ENCODE measurements at places on chromosomes 6 and 20. TPM values are rescaled to one million over a fixed set of nuclear protein-coding genes. Genes with fewer than 3 reads are reported as not detected.
A peak's percentile ranks its signal among the peaks of the same experiment; 100 is the strongest.

DNA sequence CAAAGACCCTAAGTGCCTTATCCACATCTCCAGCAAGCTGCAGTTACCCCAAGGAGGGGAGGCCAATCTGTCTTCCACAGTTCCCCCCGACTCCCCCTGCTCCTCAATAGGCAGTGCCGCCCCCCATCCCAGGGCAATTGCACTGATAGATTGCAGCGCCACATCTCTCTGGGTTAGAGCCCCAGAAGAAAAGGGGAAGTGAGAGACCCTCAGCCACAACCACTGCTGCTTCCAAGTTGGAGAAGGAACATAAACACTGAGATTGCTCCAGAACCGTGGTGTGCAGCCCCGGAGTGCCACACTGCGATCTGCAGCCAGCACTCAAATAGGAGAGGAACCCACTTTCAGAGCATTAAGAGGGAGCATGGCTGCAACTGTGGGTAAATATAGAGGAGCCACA, 101.5 kb downstream of the RWDD2A start:
- no peak for DNase-seq

DNA sequence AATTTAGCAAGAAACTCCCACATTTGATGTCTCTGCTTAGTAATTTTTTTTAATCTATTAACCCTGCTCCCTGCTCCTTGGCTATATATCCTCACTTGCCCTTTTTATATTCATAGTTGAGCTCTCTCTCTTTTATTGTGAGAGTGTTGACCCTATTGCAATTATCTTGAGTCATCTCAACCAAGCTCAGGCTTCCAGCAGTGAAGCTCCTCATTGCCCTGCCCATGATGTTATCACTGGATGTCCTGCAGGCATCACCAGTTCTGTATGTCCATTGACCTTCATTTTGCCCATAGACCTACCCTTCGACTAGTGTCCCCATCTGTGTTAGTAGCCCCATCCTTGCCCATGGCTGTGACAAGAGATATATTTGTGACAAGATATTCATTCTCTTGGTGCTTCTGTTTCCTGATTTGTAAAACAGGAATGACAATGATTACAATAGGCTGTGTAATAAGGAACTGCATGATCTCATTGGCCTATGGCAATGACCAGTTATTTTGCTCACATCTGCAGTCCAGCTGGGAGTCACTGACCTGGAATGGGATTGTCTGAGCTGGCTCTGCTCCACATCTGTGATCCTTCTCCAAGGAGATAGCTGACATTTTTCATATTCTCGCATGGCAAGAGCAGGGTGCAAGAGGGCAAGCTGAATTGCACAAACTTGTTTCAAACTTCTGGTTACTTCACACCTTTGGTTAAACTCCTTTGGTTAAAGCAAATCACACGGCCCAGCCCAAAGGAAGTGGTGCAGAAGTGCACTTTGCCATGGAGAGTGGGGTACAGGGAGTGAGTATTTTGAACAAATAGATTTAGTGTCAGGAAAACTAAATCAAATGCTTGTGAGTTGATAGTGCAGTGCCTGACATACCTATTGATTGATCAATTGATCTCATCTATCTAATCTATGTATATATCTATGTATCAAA, 47.7 kb upstream of the CST5 start:
- DNase-seq, result no peak

The NOTCH4 gene
- 0.26 TPM for total RNA-seq

DNA sequence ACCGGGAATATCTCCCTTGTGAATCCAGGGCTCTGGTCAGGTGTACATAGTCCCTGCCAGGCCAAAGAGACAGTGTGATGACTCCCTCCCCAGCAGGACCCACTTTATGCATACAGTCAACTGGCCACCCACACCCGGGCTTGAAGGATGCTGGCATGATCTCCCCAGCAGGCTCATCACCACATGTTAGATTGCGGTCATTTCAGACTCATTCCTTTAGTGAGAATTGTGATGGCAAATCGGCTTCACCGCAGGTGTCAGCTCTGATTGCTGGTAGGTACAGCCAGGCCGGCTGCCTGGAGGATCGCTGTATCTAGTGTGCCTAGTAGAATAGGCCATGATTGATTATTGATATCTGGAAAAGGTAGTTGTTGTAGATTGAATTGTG, 24.5 kb downstream of the CD83 start:
- DNase-seq, result no peak

The SIRPB1 gene
- total RNA-seq, result 0.77 TPM

The MCCD1 gene
- total RNA-seq, result not detected

The PPP1R16B gene
- not detected for total RNA-seq

The CABLES2 gene
- 7.2 TPM for total RNA-seq

The ADA gene
- 4.1 TPM for total RNA-seq

The ADAM33 gene
- 0.13 TPM for total RNA-seq

- DNase-seq, result peak; percentile 89
Measured at GRCh38 chr20:48298851-48299484, 513.7 kb upstream of the SULF2 start.

GRCh38 chr6:114061116-114061515, 90.2 kb upstream of the HDAC2 start:
- no peak for DNase-seq

DNA sequence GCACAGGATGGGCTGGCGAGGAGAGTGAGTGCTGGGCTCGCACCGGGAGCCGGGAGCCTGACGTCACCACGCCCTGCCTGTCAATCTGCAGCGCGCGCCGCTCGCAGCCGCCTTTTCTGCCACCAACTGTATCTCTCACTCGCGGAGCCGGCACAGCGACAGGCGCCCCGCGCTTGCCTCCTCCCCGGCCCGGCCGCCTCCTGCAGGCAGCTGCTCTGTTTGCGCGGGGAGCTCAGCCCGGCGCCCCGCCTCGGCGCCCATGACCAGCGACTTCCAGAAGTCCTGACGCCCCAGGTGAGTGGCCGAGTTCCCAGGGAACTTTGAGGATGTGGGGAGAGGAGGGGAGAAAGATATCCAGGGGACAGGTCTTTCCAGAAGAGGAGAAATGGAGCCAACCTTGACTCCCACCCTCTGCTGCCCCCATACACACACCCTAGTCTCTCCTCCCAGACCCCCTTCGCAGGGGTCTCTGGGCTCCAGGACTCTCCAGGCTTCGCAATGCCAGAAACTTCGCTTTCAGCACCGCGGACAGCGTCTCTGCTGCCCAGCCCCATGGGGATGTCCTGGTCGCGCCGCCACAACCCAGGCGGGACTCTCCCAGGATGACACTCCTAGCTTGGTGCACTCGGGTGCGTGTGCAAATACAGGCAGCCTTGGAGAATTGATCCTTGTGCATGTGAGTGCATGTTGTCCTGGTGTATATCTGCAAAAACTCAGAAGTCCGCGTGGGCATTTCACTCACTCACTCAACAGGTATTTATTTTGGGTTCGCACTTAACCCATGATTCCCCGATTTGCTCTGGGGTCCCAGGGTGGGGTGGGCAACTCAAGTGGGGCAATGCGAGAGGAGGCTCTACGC, at the start of gene GPR6:
TSS of gene GPR6 (plus strand) at position 138 of the 859 bp plus-strand sequence. CDS start 802 bp downstream, outside the sequence.
- DNase-seq, result peak; percentile 32

- peak; percentile 50 for DNase-seq
Measured at GRCh38 chr6:156963712-156964700, 186.8 kb downstream of the ARID1B start.

The COX4I2 gene
- total RNA-seq, result not detected

The DPM1 gene
- total RNA-seq, result 122 TPM

The DNMT3B gene
- 1.2 TPM for total RNA-seq

The HLA-G gene
- not detected for total RNA-seq

The LAMA2 gene
- 112 TPM for total RNA-seq

DNA sequence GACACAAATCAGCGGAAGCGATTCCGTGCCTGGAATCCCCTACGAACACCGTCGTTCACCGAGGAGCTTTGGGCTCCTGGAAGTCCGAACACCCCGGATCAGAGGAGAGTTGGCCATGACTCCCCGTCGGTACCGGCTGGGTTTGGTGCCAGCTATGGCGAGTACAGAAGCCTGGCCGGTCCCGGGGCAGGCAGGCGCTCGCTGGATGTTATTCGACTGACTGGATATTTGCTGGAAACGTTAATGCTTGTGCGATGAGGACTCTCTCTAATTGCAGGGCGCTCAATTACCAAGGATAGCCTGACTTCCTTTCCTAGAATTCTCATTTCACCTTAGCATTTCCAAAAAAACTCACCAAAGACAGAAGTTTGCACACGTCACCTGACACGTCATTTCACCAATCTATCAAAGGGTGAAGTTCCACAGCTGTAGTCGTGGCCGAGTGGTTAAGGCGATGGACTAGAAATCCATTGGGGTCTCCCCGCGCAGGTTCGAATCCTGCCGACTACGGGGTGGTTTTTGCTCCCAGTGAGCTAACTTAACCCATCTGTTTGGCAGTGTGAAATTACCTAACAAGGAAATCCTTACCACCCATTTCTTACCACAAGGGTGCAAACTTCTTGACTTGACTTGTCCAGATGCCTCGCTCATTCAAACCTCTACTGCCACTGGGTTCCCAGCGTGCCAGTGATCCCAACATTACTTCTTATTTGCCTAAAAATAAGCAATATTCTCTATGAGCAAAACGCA, 22.7 kb upstream of the ZNF184 start:
- peak; percentile 86 for DNase-seq

DNA sequence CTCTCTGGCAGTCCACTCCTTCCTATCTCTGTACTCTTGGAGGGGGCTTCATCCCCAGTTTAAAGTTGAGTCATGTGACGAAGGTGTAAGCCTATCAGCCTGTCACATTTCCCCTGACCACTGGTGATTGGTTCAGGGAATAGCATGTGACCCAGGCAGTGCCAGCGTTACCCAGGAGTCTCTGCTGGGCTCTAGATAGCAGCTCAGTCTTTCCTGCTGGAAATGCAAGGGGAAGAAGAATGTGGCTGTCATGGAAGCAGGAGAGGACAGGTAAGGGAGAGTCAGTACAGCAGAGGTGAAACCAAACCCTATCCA, 35.6 kb upstream of the NFATC2 start:
- no peak for DNase-seq

The ARMC12 gene
- total RNA-seq, result not detected

DNA sequence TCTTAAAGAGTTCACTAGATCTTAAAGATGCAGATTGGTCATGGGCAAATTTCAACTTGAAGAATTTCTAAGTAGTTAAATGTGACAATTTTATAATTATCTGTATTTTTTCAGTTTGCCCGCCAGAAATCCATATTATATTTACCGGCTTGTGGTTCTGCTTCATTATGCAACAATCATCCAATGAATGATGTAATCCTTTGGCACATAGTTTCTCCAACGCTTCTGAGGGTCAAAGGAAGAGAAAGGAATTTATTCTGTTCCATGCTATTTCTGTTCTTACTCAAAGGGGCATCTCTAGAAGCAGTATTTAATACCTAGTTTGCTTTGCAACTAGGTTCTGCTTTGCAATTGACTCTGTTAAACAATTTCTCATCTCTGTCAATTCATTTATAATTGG, 359.3 kb upstream of the PLCB4 start:
- no peak for DNase-seq

GRCh38 chr6:68038815-68039408, 596.2 kb upstream of the ADGRB3 start:
- no peak for DNase-seq

DNA sequence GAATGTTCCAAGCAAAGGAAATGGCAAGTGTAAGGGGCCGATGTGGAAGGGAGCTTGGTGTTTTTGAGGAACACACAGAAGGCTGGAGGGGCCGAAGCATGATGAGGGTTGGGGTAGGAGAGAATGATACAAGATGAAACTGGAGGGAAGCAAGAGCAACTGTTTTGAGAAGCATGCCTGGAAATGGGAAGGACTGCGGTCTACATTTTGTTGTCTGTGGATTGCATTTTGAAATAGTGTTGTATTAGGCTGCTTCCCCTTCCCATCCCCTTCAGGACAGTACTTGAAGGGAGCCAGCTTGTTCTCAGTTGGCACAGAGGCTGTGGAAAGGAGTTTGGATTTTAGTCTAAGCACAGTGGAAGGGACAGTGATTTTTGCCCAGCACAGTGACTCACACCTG, 2.2 kb downstream of the TM9SF4 start:
- no peak for DNase-seq

The HRH3 gene
- not detected for total RNA-seq

GRCh38 chr6:49565855-49566254, 15.4 kb downstream of the C6orf141 start:
- DNase-seq, result no peak

All from LHCN-M2 (cell line).